ENCODE measurements at places on chromosomes 1 and 21.

- no peak for DNase-seq
These were observed 171.5 kb upstream of the CAMK1G start for GRCh38 chr1:209412036-209412435.

DNA sequence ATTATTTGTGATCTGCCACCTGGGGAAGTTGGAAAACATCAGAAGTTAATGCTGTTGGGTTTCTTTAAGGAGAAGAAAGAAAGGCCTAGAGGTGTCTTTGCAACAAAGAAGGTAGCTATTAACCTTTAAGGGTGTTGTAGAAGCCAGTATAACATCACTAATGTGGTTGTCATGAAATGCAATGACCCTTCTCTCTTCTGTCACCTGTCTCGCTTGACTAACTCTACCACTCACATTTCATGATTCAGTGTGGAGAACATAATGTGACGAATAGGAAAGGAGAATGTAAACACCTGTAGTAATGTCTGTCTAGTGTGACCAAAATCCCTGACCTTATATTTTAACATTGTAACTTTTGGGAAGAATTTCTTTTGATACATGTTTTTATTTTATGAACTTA lies 211.7 kb upstream of the UBE2U start:
- DNase-seq = no peak

DNA sequence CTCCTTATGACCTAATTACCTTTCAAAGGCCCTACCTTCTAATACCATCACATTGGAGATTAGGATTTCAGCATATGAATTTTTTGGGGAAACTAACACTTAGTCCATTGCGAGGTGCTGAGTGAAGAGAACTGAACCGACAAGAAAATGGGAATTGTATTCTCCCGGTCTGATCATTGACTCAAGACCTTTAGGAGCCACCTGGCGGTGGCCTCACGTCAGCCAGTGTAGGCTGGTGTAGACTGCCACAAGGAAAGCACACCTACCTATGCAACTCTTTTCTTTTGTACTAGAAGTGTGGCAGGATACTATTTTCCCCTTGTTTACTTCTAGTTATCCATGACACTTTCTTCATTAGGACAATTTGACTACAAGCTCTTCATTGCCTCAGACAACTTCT lies 333.5 kb upstream of the B3GALT2 start:
- no peak for DNase-seq

GRCh38 chr1:80536461-80536860 lies 1264.3 kb upstream of the ADGRL2 start:
- DNase-seq = no peak

DNA sequence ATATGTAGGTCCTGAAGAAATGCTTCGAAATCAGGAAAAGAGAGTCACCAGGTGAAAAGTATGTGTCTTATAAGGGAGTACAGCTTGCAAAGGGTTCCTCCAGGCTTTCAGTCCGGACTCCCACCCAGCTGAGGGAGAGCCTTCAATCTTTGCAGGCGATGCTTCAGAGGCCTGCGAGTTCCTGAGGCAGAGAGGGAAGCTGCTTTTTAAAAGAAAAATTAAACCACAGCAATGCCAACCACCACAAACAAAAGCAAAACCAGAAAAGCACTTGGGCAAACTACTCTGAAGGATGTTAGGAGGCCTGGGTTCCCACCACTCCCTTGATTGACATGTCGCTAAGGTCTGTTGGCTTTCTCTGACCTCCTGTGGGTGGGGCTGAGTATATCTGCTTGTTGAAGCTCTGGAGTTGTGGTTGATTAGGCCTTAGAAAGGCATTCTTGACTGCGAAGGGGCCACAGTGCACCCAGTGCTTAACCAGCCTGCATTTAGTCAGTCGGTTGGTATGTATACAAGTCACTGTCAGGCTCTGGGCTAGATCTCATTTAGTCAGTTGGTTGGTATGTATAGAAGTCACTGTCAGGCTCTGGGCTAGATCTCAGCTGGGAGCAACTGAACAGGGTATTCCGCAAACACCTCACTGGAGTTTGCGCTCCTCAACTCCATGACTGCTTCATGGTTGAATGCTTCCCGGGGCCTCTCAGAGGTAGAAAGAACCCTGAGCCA lies 1.2 kb downstream of the NIPAL3 start:
- no peak for DNase-seq

- DNase-seq = peak; percentile 57
These were observed at the start of gene PGM1 for GRCh38 chr1:63593303-63593885. Gene PGM1, plus strand, starts transcription at chr1:63593411. Its CDS starts 78 bp downstream, at chr1:63593489.

DNA sequence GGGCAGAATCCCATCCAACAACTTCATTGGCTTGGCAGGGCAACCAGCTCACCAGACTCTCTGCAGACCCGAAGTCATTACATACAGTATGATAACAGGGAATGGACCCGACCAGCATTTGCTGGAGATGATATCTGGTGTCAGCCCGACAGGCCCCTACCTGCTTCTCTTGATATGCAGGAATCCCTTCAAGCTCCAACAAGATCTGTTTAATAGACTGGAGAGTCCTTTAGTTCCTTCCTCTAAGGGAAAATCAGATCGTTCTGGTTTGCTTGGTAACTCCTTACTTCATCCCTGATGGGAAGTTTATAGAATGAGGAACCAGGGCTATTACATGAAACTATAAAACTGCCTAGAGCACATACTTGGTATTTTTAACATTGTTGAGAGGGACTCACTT lies 61.2 kb downstream of the EDARADD start:
- no peak for DNase-seq

DNA sequence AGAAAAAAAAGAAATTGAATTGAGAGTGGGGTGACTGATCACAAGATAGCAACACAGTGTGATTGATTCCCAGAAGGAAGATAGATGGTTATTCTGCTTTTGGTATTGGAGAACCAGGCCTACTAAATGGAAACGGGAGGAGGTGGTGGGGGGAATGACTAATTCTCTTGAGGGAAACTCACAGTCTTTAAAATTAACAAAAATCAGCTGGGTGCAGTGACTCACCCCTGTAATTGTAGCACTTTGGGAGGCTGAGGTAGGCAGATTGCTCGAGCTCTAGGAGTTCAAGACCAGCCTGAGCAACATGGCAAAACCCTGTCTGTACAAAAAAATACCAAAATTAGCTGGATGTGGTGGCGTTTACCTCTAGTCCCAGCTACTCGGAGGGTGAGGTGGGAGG lies 134.6 kb upstream of the PDE4B start:
- no peak for DNase-seq

GRCh38 chr1:170593173-170594011 lies 61.4 kb downstream of the GORAB start:
- no peak for DNase-seq

- DNase-seq = no peak
These were observed 23.0 kb downstream of the LRRC8B start for GRCh38 chr1:89547563-89548116.

DNA sequence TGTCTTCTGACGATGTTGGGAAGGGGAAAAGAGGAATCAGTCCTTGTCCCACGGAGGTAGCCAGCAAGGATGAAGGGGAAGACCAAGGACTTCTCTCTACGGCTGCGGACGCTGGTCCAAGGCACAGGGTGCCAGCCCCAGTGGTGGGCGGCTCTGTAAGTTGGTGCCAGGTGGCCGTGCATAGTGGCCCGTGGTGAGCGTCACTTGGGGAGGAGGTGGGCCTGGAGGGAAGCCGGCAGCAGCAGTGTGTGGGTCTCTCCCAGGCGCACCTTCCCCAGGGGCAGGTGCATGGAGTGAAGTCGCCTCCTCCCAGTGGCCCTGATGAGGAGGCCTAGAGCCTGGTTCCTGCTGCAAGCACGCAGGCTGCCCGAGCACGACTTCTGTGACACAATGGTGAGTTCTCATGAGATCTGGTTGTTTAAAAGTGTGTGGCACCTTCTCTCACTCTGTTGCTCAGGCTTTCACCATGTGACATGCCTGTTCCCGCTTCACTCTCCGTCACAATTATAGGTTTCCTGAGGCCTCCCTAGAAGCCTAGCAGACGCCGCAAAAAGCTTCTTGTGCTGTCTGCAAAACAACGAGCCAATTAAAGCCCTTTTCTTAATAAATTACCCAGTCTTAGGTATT lies 43.6 kb upstream of the TIAM1 start:
- no peak for DNase-seq

GRCh38 chr1:26496861-26497260 lies 24.6 kb downstream of the HMGN2 start:
- DNase-seq = no peak

DNA sequence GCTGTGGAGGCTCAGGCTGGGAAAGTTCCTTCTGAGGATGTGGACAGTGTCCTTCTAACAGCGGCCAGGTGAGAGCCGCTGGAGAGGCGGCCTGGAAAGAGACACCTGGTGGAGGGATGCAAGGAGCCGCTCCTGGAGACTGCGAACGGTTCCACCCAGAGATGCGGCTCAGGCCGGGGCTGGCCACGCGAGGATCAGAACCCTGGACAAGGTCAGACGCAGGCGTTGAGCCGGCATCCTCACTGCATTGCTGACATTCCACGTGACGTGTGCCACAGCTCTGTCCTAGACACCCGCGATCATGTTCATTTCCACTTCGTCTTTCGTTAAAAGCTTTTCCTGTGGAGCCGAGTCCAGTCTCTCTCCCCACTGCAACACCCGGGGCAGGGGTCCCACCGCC lies 28.8 kb downstream of the CFAP74 start:
- no peak for DNase-seq

DNA sequence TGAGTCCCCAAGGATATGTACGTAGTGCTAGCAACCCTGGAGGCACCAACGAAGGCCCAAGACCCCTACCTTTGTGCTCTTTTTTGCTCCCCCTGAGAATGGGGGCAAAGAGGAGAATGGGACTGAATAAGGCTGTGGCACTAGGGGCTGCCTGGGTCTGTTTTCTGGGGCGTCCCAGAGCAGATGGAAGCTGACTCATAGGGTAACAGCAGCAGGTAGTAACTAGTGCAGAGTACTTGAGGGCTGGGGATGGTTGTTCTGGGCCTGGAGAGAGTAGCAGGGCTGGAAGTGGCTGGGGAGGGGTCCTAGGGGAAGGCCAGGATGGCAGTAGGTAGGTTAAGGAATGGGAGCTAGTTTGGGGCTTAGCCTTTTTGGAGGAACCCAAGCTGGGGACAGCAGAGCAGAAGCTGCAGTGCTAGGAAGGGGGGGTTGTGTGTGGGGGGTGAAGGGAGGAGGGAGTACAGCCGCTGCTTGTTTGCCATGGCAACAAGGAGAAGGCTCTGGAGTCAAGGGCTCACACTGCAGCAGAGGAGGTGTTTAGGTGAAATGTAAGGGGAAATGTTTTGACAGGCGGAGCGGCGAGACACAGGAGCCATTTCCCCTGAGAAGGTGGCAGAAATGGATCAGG lies 1.8 kb downstream of the NCDN start:
- no peak for DNase-seq

DNA sequence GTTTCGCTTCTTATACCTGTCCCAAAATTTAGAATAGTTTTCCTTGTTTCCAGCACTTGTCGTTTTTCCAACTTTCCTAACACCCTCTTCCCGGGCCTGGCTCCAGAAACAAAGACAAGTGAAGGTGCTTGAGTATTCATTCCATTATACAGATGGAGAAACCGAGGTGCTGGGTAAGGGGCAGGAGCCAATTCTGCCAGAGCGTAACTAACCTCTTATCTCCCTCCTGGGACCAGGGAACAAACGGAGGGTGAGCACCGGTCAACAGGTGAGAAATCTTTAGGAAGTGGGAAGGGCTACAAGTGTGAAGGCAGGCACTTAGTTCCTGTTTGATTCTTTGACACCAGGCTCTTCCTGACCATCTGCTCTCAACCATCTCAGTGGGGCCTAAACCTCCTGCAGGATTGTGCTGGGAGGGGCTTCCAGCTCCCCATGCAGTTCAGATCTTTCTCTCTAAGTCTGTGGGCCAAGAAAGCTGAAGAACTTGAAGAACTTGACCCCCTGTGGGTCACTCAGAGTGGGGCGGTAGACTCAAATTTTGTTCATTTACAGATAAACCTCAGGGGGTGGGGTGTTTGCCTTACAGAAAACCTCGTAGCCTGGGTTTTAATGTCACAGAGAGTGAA lies 8.7 kb downstream of the PLXNA2 start:
- DNase-seq = no peak

DNA sequence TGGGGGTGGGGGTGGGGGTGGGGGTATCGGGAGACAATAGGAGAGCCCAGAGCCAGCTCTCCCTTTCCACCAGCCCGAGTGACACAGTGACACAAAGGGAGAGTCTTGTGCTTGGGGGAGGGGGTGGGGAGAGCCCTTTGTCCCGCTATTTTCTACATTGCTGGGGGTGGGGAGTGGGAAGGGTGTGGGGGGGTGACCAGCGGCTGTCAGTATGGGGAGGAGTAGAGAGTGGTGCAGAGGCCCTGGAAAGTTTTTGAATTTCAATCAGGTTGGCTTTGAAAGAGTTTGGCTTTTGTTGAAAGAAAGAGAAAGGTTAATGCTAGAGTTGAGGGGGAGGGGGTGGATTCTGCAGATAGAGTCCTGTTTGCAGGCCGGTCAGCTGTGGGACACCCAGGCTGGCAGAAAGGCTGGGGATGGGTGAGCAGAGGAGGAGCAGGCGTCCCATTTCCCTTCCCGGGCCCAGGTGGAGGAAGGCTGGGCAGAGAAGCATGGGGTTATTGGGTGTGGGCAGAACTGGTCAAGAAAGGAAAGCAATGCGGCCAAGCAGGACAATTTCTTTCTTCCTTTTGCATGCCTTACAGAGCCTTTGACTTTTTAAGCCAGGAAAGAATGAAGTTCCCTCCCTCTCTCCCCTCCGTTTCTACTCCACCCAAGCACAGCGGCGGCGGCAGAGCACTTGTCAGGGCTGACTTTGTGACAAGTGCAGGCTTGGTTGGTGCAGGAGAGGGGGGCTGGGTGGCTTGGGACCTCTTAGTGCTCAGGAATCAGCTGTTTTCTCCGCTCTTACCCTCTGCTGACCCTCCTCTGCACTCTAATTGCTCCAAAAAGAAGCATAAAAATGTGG lies 96.2 kb downstream of the RNF220 start:
- DNase-seq = no peak

DNA sequence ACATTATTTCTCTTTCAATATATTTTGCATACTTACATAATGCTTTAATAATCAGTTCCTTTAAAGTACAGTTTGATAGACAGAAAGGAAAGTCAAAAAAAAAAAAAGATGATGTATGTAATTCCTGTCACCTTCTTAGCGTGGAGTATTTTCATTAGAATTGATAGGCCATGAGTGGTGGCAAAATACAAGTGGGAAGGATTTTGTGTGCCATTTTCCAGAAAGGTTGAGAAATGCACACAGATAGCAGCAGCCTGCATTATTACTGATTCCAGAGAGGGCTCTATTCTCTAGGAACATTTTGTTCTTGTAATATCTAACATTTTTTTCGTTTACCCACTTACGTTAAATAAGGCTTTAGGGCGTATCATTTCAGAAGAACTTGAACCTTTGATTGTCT lies 475.6 kb downstream of the DSCAM start:
- no peak for DNase-seq

GRCh38 chr1:61375082-61375880 lies 292.9 kb downstream of the NFIA start:
- DNase-seq = no peak

- peak; percentile 66 for DNase-seq
These were observed 704 bp upstream of the CRABP2 start for GRCh38 chr1:156705918-156706656.

DNA sequence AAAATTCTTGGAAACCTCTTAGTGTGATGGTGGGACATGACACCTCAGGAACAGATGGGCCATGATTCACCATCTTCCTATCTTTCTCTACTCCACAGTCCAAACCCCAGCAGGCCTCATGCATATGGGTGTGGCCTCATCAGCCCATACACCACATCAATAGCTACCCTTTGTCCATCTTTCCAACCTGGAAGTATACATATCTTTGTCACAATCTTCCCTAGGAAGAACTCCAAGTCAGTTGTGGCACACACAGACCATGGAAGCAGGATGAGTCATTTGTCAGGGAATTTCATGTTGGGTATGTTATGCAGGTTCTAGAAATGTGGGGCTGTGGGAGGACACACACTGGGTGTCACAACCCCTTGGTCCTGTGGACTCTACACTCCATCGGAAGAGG lies 30.5 kb upstream of the CLCA4 start:
- no peak for DNase-seq

- no peak for DNase-seq
These were observed 86.8 kb downstream of the KCNJ6 start for GRCh38 chr21:37829447-37829846.
